ENCODE measurements at places on chromosomes 16 and 17.

DNA sequence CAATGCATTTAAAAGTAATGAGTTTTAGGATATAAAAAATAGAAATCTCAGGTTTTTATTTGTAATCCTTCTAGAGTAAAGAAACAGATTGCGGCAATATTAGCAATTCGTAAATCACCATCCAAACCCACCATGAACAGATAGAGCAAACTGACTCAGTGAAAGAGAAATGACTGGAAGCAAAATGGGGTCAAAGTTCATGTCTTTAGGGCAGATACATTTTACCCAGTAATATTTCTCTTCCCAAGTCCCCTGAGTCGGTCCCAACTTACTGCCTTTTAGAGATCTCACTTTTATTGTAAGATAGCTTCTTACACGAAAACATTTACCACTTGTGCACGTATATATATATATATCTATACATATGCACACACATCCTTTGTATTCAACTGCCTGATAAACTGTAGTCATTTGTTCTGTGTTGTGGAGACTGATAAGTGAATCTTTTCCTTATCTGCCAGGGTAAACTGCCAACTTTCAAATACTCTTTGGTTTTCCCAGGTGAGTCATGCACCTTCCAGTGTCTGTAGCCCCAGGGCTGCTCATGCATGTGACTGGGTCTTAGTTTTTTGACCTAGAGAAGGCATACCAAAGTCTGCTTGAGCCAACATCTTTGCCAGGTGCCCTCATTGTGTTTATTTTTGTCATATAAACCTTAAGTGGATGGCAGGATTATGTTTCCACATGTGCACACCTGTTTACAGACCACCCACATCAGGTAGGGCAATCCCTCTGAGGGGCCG is 7.8 kb upstream of the IRF8 start:
- no peaks in the 10 kb centered on the region for H3K4me1 ChIP-seq
- no peak overlapping the region for H3K4me3 ChIP-seq

GRCh38 chr17:846901-847843 is 65.0 kb downstream of the MRM3 start:
- no peaks in the 10 kb centered on the region for H3K36me3 ChIP-seq
- no peak overlapping the region for H3K4me3 ChIP-seq
- peak overlapping the region; percentile 66 for H3K27ac ChIP-seq
- H3K27me3 ChIP-seq: no peaks in the 10 kb centered on the region

- H3K27ac ChIP-seq: peak overlapping the region; percentile 11
- H3K36me3 ChIP-seq: no peaks in the 10 kb centered on the region
Measured at GRCh38 chr17:46152423-46152822, 40.8 kb downstream of the KANSL1 start.

DNA sequence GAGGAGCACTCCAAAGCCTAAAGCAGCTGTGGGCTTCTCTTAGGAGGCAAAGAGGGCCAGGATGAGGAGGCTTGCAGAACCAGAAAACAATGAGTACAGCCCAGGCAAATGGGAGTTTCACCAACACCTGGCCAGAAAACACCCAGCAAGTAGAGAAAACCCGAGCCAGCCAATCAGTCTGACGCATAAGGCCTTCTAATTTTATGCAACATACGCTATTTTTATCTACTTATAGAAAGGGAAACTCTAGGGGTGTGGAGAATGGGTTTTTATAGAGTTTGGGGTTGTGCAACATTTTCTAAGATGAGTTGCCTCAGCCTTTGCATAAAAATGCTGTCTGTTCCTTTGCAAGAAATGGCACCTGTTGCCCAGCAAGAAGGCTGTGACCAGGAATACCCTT is 529.0 kb upstream of the CDH5 start:
- no peaks in the 10 kb centered on the region for H3K27me3 ChIP-seq
- no peaks in the 10 kb centered on the region for H3K4me1 ChIP-seq
- no peak overlapping the region for H3K4me3 ChIP-seq
- no peaks in the 10 kb centered on the region for H3K36me3 ChIP-seq
- no peak for DNase-seq

GRCh38 chr16:64712026-64712425 is 409.8 kb downstream of the CDH11 start:
- H3K4me3 ChIP-seq: no peak overlapping the region
- no peaks in the 10 kb centered on the region for H3K4me1 ChIP-seq
- no peaks in the 10 kb centered on the region for H3K27me3 ChIP-seq
- no peaks in the 10 kb centered on the region for H3K36me3 ChIP-seq

GRCh38 chr17:77002103-77003045 is 134.2 kb downstream of the MGAT5B start:
- no peaks in the 10 kb centered on the region for H3K4me1 ChIP-seq
- no peaks in the 10 kb centered on the region for H3K27me3 ChIP-seq
- no peak for DNase-seq

GRCh38 chr16:13864689-13865088 is 55.3 kb upstream of the ERCC4 start:
- no peaks in the 10 kb centered on the region for H3K27me3 ChIP-seq
- no peaks in the 10 kb centered on the region for H3K4me1 ChIP-seq
- H3K27ac ChIP-seq: no peak overlapping the region
- no peaks in the 10 kb centered on the region for H3K36me3 ChIP-seq

DNA sequence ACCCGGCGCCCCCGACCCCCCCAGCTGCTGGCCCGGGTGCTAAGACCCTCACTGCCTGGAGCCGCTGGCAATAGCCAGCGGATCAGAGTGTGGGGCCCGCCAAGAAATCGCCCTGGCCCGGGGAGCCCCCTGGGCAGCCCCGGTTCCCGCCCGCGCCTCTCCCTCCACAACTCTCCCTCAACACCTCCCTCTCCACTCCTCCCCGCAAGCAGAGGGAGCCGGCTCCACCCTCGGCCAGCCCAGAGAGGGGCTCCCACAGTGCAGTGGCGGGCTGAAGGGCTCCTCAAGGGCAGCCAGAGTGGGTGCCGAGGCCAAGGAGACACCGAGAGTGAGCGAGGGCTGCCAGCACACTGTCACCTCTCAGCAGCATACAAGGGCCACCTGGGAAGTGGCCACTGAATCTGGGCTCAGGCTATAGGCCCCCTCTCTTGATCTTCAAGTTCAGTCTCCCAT is 385.5 kb downstream of the SEC14L1 start:
- H3K4me3 ChIP-seq: no peak overlapping the region
- H3K36me3 ChIP-seq: no peaks in the 10 kb centered on the region
- H3K4me1 ChIP-seq: peaks cover 10% of the 10 kb centered on the region
- DNase-seq: no peak
- no peaks in the 10 kb centered on the region for H3K27me3 ChIP-seq

GRCh38 chr17:63479495-63480184 is 2.8 kb downstream of the ACE start:
- DNase-seq: no peak
- no peak overlapping the region for H3K4me3 ChIP-seq
- H3K27ac ChIP-seq: no peak overlapping the region
- H3K36me3 ChIP-seq: no peaks in the 10 kb centered on the region

DNA sequence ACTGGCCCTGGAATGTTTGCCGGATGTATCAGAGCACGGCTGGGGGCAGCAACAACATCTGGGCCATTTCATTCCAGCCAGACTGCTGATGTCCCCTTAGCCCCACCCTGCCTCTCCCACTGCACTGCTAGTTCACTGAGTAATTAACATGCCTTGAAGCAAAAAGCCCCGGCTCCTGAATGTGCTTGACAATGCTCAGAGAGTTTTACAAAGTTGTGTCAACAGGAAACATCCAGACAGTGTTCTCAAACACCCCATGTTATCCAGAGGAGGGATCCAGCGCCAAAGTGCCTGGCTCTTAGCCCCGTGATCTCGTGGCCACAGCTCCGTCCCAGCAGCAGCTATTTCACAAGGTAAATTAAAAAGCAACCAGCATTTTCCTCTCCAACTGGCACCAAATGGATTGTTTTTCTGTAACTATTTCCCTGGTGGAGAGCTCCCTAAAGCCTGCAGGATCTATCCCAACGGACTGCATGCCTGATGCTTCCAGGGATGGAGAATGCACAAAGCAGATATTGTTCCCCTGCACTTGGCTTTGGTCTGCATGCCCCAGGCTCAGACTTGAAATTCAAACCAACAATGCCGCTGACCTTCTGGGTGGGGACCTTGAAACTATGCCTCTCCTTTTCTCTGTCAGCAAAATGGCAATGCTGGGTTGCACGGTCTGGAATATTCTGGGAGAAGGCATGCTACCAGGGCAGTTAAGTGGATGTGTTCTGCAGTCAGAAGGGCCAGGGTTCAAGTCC is 115.6 kb upstream of the CDH5 start:
- H3K27ac ChIP-seq: peak overlapping the region; percentile 58
- H3K36me3 ChIP-seq: no peaks in the 10 kb centered on the region
- H3K4me1 ChIP-seq: peaks cover 3% of the 10 kb centered on the region
- no peaks in the 10 kb centered on the region for H3K27me3 ChIP-seq
- peak; percentile 85 for DNase-seq
- no peak overlapping the region for H3K4me3 ChIP-seq

DNA sequence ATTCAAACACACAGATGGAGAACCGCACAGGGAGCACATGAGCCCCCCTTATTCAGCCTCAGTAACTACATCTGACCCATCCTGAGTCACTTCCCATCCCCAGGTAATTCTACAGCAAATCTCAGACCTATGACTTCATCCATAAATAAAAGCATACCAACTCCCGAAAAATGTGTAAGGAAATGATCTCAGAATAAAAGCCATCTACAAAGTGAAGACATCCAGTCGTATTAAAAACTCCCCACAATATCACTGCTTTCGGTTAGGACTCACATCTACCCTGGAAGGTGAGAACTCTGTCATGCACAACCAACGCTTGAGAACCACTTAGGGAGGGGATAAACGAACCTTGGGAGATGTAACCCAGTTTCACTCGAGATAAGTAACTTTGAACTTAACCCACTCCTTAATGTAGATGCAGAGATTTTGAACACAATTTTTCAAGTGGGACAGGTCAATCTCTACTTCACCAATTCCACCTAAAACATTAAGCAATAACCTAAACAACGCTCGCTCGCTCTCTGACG is 1.3 kb downstream of the USP36 start:
- no peaks in the 10 kb centered on the region for H3K4me1 ChIP-seq
- no peaks in the 10 kb centered on the region for H3K36me3 ChIP-seq
- peak overlapping the region; percentile 95 for H3K4me3 ChIP-seq
- DNase-seq: no peak
- peak overlapping the region; percentile 89 for H3K27ac ChIP-seq

Measured in uterus (tissue), 4 donors.